ENCODE measurements at places on chromosomes 1 and 21.

DNA sequence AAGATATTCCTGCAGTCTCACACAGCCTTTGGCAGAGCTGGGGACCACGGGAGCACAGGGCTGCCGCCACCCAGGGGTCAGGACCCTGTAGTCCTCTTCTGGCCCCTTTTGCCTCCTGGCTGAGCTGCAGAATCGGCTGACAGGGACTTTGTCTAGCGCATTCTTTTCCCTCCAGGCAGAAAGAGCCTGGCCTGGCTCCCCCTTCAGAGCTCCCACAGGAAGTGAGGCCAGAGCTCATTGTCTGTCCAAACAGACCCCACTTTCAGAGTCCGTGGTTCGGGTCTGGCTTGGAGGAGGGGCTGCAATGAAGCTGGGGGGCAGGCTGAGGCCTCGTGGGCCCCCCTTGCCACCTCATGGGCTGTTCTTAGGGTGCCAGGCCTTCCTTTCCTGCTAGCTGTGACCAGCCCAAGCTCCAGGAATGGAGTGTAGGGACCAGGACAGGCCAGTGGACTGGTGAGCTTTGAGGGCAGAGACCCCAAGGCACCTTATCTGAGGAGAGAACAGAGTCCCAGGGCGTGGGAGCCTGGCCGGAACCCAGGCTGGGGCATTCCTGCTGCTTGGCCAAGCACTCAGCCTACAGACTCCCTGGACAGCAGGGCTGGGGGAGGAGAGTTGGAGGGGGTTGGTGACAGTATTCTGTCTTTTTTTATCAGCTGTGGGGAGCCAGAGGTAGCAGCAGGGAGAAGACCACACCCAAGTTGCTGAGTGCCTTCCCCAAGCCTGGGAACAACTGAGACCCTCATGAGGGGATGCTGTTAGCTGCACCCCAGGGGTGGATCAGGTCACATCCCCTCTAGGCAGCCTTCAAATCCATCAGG lies 4.7 kb downstream of the CELSR2 start:
- DNase-seq, result no peak

- DNase-seq, result peak; percentile 38
Measured at GRCh38 chr1:206655471-206655882, 20.1 kb downstream of the DYRK3 start.

DNA sequence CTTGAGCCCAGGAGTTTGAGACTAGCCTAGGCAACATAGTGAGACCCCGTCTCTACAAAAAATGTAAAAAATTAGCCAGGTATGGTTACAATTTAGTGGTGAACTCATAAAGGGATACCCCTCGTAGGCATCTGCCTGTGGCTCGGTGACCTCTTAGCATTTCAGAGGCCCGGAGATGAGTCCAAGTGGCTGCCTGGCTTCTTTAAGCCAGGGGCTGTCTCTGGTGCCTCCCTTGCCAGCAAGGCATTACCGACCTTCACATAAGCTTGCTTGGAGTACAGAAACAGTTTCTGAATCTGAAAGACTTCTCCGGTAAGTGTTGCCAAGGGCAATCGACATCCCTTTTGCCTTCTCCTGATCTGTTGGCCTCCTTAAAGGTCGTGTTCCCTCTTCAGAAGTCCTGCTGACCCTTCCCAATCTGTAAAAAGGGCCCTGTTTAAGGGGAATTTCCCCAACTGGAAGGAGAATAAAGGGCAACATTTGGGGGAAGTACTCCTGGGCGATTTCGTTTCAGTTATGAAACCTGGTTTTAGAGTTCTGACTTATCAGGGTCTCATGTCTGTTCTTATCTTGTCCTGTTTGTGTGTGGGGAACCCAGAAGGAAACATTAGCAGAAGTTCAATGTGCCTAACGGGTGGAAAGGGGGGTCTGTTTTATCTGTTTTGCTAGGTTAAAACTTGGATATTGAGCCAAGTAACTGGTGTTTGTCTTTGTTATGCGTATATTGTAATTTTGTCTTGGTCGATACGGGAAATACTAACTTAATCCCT lies 32.9 kb downstream of the KIFAP3 start:
- no peak for DNase-seq

- no peak for DNase-seq
Measured at GRCh38 chr1:164310166-164310565, 248.8 kb upstream of the PBX1 start.

DNA sequence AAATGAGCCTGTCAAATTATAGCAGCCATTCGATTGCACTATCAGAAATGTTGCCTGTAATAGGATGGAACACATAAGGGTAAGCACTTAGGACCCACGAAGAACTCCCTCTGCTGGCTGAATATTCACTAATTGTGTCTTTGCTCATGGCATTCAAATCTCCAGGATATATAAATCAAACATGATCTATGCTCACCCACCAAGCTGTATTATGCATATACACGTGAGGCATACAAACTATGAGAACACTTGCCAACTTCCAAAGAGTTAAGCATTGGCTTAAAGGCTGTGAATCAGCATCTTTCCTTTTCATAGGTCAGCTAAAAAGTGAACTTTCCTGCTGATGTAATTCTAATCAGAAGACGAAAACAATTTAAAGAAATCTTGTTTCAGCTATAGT lies 34.5 kb downstream of the TMPRSS15 start:
- peak; percentile 43 for DNase-seq

DNA sequence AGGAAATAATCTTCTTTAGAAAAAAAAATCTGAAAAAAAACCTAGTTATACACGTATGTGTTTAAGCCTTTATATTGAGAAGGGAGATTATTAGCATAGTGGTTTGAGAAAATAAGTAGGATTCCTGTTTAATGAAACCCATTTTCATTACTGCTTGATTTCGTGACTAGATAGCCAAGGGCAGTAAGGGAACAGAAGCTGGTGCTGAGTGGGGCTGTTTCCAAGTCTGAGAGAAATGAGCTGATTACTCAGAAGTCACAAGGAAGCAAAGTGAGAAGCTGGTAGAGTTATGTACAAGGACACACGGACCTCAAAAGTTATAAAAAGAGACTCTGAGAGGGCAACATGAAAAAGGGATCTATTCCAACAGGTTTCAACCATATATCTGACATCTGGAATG lies 256.5 kb downstream of the TTLL7 start:
- no peak for DNase-seq

DNA sequence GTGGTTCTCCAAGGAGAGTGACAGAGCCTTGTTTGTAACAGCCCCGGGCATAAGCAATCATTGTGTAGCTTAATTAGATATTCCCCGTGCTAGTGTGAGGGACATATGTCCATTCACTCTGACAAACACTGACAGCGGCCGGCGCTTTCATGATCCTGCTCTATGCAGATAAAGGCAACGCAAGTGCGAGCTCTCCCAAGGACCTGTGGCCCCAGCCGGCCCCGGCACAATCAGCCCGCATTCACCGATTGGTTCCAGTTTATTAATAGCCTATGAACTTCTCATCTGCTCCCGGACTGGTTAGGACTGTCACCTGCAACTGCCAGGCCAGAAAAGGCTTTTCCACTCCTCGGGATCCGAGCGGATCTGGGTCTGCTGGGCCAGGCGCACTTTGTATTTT lies 18.0 kb upstream of the OLIG1 start:
- DNase-seq, result no peak

GRCh38 chr1:115539061-115539460 lies 102.7 kb upstream of the VANGL1 start:
- no peak for DNase-seq

- DNase-seq, result no peak
Measured at GRCh38 chr1:61083013-61083806, 849 bp downstream of the NFIA start.

- DNase-seq, result no peak
Measured at GRCh38 chr1:78263946-78264345, 218.2 kb downstream of the GIPC2 start.

- DNase-seq, result no peak
Measured at GRCh38 chr21:25464275-25464674, 143.0 kb downstream of the MRPL39 start.

DNA sequence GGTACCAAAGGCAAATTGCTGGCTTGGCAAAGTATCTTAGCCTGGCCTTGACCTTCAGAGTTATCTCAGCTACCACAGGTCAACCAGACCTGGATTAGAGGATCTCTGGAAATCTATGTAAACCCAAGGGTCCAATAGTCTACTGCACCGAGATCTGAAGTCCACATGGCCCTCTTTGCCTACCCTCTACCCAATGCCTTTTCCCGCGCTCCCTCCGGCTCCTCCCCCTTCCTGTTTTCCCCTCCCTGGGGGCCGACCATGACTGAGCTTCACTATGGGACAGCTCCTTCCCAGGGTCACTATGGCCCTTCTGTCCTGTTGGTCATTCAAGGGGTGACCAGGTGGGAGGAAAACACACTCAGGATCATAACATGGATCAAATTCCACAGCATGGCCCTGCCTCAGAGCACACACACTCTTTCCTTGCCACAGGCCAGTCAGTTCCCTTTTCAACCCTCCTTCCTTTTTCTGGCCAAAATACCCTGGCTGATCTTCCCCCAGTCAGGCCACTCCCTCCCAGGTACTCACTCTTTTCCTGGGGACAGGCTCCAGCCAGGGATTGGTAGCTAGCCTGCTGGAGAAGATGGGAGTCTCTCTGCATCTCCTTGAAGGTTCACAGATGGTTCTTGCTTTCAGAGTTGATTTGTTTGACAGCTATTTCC lies 19.1 kb upstream of the TMEM183A start:
- DNase-seq, result no peak

DNA sequence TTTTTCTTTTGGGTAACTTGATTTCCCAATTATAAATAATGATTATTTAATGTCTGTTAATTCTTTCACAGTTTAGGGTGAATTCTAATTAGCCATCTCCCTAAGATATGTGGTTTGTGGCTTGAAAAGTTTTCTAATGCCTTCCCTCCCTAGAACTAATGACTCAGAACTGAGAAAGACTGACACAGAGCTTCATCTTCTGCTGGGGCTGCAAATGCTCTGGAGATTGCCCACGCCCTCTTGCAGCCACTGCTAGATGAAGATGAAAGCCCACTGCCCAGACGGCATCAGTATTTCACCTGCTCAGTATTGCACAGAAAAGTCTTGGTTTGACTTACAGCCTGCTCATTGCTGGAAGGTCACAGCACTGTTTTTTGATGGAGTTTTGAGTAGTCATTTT lies 101.5 kb downstream of the ST6GALNAC3 start:
- DNase-seq, result no peak

DNA sequence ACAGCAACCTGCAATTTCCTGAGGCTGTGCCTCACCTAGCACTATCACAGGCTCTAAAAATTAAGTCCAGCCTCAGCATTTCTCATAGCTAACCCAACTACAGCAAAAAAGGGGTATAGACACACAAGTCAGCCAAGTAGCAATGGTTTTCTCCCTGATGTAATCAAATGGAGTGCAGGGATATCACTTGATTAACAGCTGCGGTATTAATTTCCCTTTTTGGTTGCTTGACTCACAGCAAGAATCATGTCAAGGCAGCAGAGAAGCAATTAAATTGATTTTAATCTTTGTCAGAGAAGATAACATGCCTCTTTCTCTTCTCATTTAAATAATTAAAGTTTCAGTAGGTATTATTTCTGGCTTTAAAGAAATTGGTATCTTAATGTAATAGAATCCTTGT lies 278.9 kb downstream of the RWDD3 start:
- DNase-seq, result no peak

DNA sequence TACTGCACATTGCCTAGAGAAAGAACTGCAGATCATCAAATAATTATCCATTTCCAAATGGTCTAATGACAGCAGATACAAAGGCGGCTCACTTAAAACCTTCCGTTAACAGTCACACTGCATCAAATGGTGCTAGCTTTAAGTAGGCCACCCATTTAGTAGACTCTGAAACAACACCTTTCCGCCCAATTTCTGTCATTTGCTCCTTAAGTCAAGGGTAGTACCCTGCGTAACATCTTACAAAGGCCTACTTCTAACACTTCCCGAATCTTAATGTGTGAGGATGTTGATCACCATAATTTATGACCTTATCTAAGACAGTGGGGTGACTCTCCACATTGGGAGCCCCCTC lies 692 bp upstream of the RALGPS2 start:
- DNase-seq, result no peak

DNA sequence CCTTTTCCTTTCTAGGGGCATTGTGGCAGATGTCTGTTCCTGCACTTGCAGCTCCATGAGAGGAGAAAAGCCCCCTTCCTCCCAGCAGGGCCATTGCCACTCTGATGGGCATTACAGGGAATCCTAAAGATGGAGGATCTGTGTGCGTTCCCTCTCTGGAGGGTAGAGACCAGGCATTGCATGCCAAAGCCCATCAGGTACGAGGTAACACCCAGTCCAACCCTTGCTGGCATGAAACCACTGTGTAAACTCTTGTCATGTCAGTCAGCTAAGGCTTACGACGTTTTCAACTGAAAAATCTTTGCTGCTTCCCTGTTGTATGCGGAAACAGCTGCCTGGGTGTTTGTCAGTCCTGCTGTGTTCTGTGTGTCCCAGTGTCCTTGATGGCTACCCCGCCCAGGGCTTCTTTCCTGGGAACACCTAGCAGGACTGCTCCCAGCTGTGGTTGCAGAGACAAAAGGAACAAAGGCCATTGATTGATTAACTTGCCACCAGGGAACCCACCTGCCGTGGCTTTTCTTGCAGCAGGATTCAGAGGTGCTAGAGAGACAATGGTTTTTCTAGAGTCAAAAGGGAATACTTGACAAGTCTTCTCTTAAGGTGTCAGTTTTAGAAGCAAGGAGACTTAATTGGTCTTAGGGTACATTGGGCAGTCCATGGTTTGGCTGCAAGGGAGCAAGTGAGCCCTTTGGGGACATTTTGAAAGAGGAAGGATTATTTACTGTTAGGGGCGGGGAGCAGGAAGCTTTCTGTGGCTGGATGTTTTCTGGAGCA lies 24.6 kb downstream of the B3GALT5 start:
- peak; percentile 87 for DNase-seq

GRCh38 chr1:184326278-184326677 lies 60.6 kb upstream of the C1orf21 start:
- no peak for DNase-seq

GRCh38 chr1:232144696-232145230 lies 485.2 kb downstream of the SIPA1L2 start:
- no peak for DNase-seq

DNA sequence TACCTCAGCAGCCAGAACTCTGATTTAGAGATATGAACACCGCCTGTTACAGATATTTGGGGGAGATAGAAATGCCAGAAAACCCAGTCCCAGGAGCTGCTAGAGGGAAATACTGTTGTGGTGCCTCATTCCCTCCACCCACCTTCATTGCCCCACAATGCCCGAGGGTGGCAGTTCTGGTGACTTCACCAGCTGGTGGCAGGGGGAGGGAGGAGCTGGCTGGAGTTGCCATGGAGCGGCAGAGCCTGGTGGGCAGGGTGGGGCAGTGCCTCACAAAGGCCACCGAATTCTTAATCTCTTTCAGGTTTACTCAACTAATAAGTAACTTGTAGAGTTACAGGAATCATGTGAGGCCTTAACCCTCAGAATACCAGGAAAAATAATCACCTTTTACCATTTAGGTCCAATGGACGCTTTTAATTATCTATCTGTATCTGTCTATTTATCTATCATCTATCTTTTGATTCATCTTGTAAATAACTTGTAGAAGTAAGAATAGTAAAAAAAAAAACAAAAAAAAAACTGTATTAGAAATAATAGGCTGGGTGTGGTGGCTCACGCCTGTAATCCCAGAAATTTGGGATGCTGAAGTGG lies 11.7 kb upstream of the S100A11 start:
- no peak for DNase-seq
